DMS53 (cell line): ENCODE measurements at places on chromosomes 1 and 21.
A peak's percentile ranks its signal among the peaks of the same experiment; 100 is the strongest.

GRCh38 chr1:183598386-183598785, 8.1 kb upstream of the NCF2 start:
- no peak for DNase-seq

DNA sequence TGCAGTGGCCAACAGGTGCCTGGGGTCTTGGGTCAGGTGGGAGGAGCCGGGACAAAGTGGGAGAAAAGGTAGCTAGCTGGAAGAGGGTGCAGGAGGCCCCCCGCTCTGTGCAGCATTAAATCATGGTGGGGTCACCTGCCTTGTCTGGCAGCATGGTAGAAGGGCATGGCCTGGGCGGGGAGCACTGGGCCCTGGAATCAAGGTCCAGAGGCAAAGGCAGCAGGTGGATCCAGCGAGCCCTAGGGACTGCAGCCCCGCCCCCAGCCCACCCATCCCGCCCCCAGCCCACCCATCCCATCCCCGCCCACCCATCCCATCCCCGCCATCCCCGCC, 16.7 kb upstream of the TTLL10 start:
- DNase-seq = no peak

DNA sequence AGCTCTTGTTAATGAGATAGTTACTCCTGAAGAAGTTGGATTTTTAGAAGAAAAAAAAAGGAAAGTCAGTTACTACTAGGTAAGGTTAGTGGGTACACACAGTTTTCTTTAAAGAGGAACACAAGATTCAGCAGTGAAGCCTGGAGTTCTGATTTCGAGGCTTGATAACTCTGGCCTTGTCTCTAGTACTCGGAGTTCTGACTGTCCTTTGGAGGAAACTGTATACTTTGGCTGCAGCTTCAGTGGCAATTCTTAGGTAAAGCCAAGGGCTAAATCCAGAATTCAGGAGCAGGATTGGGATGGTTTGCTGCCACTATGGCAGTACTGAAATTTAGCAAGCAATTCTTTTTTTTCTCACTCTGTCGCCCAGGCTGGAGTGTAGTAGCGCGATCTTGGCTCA, 9.2 kb downstream of the ACADM start:
- DNase-seq = no peak

DNA sequence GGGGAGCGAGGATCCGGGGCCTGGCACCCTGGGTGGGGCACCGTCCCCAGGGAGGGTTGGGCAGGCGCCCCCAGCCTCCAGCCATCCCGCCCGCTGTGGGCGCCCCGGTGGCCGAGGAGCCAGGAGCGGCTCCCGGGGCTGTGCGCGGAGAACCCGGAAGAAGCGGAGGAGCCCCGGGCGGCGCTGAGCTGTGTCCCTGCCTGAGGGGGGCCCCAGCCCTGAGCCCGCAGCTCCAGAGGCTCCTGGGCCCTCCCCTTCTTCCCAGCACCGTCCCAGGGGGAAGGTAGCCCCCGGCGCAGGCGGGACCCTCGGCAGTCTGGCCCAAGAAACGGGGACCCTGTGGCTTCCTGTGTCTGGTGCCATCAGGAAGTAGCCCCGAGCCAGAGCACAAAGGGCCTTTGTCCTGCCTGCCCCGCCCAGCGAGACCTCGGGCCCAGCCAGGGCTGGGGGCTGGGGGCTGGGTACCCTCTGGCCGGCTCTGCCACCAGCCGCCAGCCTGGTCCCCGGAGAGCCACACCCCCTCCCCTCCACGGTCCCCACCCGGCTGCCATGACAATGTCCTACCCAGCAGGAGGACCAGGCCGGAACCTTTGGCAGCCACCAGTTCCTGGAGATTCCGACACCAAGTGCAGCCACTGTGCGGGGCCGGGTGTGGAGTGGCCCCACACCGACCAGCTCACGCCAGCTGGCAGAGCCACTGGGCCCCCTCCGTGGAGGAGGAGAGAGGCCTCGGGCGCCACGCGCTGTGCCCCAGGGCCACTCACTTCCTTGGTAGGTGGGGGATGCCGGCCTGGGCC, 15.6 kb upstream of the TTLL10 start:
- peak; percentile 73 for DNase-seq

- DNase-seq = no peak
Measured at GRCh38 chr1:95033843-95034242, 38.9 kb downstream of the ALG14 start.

- DNase-seq = no peak
Measured at GRCh38 chr1:57348921-57349320, 74.9 kb downstream of the DAB1 start.

- DNase-seq = peak; percentile 42
Measured at GRCh38 chr1:45617618-45618017, 6.2 kb downstream of the CCDC17 start.

DNA sequence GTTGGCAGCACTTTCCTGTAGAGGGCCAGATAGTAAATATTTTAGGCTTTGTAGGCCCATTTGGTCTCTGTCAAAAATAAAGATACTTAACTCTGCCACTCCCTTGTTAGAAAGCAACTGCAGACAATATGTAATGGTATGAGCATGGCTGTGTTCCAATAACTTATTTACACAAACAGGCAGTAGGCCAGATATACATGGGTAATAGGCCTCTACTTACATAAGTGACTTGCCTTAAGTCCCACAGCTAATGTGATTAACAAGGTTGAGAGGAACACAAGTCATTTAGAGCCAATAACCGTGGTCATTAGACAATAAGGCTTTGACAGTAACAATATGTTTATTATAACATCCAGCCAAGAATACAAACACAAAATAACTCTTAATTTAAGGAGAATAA, 17.4 kb downstream of the CCT8 start:
- no peak for DNase-seq

- DNase-seq = peak; percentile 46
Measured at GRCh38 chr1:1236945-1237873, 5.2 kb downstream of the B3GALT6 start.

- DNase-seq = no peak
Measured at GRCh38 chr1:52159033-52159789, 17.3 kb downstream of the ZFYVE9 start.

- no peak for DNase-seq
Measured at GRCh38 chr1:179881642-179882252, 338 bp upstream of the TOR1AIP1 start.

GRCh38 chr1:200410566-200410878, 686 bp upstream of the ZNF281 start:
- peak; percentile 92 for DNase-seq

GRCh38 chr1:22317231-22317919, 134.3 kb upstream of the ZBTB40 start:
- peak; percentile 60 for DNase-seq

DNA sequence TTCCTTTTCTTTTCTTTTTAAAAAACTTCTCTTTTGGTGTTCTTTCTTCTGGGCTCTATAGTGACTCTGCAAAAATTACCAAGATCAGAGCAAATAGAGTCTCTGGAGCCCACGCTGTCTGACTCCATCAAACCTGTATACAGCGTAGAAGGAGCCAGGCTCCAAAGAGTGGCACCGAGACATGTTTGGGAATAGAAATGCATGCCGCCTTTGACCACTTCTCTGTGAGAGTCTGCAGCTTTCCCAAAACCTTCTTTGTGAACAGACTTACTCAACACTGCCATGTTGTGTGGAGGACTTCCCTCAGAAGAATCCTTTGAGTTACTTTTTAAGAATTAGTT, 55.3 kb downstream of the GORAB start:
- DNase-seq = no peak

- no peak for DNase-seq
Measured at GRCh38 chr1:48177257-48177656, 45.3 kb upstream of the SLC5A9 start.

GRCh38 chr1:231099996-231100767, 60.1 kb upstream of the FAM89A start:
- no peak for DNase-seq

GRCh38 chr1:7584643-7585042, 186.5 kb upstream of the VAMP3 start:
- DNase-seq = no peak

- DNase-seq = no peak
Measured at GRCh38 chr1:75123756-75124155, 10.4 kb upstream of the LHX8 start.

DNA sequence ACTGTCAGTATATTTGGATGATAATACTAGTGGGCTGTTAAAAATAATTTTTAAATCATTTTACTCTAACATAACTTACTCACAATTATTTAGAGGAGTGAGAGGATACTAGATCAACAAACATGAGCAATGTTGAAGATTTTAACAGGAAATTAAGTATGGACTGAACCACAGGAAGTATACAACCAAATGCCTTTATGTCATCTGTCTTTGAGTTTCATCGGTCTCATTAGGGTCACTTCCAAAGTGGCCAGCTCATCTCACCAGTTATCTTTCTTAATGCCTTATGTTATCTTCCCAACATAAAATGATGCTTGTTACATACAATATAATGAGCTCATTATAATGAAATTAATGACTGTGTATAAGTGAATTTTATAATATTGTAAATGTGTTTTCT, 1.5 kb upstream of the RGS1 start:
- DNase-seq = peak; percentile 18

GRCh38 chr1:244980605-244981004, 116.3 kb upstream of the HNRNPU start:
- no peak for DNase-seq

GRCh38 chr1:178946855-178947676, 76.2 kb upstream of the ANGPTL1 start:
- DNase-seq = no peak

DNA sequence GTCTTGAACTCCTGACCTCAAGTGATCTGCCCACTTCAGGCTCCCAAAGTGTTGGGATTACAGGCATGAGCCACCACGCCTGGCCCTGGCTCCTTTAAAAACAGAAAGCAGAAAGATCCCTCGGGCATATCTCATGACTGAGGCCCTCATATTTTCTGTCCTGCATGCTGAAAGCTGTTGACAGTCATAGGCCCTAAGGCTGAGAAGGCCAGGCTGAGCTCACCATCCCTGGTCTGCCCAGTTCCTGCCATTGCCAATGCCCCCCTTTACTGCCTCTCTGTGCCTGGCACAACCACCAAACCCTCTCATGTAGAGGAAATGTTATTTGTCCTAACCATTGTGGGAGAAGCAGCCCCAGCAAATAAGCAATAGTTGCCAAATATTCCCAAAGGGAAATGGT, 12.7 kb downstream of the CD34 start:
- no peak for DNase-seq

GRCh38 chr1:224116131-224116530, 2.2 kb downstream of the FBXO28 start:
- DNase-seq = peak; percentile 82

DNA sequence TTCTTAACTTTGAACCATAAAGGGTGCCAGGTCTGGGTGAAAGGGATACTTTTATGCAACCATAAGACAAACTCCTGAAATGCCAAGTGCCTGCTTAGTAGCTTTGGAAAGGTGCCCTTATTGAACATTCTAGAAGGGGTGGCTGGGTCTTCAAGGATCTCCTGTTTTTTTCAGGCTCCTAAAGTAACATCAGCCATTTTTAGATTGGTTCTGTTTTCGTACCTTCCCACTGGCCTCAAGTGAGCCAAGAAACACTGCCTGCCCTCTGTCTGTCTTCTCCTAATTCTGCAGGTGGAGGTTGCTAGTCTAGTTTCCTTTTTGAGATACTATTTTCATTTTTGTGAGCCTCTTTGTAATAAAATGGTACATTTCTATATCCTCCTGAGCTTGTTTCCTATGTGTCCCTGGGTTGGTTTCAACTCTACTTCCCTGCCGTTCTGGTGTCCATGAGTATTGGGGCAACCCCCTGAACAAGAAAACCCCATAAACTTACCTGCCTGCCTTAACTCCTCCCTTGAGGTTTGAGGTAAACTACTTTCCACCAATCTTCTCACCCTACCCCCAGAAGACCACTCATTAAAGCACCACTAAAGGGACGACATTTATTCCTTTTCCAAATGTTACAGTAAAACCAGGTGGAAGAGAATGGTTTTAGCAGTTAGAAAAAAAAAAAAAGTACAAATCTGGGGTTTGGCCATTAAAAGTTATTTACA, 2.6 kb downstream of the MARCKSL1 start:
- peak; percentile 37 for DNase-seq

DNA sequence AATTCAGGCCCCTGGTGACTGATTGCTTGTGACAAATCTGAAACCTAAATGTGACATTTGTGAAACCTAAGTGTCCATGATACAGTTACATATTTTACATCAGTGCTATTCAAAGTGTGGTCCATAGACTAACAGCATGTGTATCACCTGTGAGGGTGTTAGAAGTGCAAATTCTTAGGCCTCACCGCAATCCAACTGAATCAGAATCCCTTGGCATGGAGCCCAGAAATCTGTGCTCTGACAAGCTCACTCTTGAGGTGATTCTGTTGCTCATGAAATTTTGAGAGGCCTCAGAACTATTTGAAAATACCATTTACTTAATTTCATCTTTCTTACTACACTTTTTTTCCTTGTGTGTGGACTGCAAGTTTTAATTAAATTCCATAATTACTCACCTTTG, 587.9 kb downstream of the ADGRL2 start:
- peak; percentile 30 for DNase-seq

GRCh38 chr1:200739702-200740570, 1.2 kb downstream of the CAMSAP2 start:
- peak; percentile 59 for DNase-seq

GRCh38 chr1:46682064-46682463, 10.4 kb downstream of the TEX38 start:
- DNase-seq = peak; percentile 59

- no peak for DNase-seq
Measured at GRCh38 chr1:68955424-68955823, 458.5 kb upstream of the DEPDC1 start.

- DNase-seq = no peak
Measured at GRCh38 chr1:114729782-114730181, 13.2 kb upstream of the NRAS start.

GRCh38 chr1:197391303-197392226, 123.5 kb downstream of the CRB1 start:
- no peak for DNase-seq

- DNase-seq = no peak
Measured at GRCh38 chr1:9193233-9193625, 41.3 kb upstream of the H6PD start.

- DNase-seq = no peak
Measured at GRCh38 chr21:39037807-39038405, 145.3 kb downstream of the PSMG1 start.

DNA sequence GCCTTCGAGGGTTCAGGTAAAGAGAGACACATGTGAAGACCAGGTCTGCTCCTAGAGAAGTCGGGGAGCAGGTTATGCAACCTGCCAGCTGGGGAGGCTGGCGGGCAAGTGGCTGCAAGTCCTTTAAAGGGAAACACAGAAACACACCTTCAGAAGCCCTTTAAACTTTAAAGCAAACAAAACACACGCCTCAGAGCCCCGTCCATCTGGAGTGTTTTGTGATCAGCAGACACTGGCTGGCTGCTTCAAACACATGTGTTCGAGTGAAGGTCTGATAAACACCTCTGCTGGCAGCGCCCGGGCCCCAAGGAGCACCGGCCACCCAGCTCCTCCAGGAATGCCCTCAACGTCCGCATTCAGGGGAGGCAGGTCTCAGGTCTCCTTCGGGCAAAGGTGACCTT, 15.2 kb downstream of the RIPK4 start:
- peak; percentile 77 for DNase-seq
